Glomerular endothelial cell (primary cell): ENCODE measurements at places on chromosomes 5 and 9. TPM values are rescaled to one million over a fixed set of nuclear protein-coding genes. Genes with fewer than 3 reads are reported as not detected.

GRCh38 chr5:11191673-11192072 lies 430.6 kb upstream of the DAP start:
- no peak for DNase-seq

GRCh38 chr9:135267191-135267809 lies 179.8 kb downstream of the OLFM1 start:
- DNase-seq: no peak

- no peak for DNase-seq
Observed at GRCh38 chr5:74816875-74817274, 49.3 kb downstream of the FAM169A start.

GRCh38 chr9:131476777-131477345 lies 25.9 kb upstream of the POMT1 start:
- no peak for DNase-seq

DNA sequence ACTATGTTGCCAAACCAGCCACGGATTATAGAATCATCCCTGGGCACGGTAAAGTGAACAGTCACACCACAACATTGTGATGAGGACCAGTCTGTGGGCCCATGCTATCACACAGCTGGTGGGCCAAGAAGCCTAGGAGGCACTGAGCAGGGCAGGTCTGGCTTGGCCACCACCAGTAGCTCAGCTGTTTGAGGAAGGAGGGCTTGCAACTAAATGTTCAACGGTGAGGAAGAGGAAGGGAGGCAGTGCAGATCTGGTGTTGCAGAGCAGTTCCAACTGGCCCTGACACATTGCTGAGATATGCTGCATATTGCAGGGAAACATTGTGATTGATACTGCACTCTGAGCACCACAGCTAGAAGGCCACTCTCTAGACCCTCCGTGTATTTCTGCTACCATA lies 77.9 kb upstream of the ATG10 start:
- no peak for DNase-seq

GRCh38 chr9:89366711-89367110 lies 48.4 kb downstream of the SECISBP2 start:
- DNase-seq: no peak

DNA sequence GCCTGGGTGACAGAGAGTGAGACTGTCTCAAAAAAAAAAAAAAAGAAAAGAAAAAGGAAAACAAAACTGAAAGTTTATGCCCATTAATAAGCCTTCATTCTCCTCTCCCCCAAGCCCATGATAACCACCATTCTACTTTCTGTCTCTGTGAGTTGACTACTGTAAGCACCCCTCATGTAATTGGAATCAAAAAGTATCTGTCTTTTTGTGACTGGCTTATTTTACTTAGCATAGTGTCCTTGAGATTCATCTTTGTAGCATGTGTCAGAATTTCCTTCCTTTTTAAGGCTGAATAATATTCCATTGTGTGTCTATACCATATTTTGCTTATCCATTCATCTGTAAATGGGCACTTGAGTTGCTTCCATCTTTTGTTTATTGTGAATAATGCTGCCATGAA lies 14.0 kb upstream of the TMEM171 start:
- DNase-seq: no peak

DNA sequence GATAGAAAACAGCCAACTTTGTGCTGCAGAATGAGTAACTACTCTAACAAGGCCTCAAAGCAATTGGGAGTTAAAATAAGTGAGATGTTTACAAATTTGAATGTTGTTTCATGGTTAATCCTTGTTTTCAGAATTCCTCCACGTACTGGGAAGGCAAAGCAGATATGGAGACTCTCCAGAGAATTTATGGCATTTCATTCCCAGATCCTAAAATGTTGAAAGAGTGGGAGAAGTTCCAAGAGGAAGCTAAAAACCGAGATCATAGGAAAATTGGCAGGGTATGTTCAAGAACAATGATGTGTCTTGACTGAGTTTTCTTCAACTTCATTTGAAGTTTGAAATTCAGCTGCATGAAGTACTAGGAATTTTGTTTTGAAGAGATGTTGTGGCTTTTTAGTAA lies 16.4 kb downstream of the TARS1 start:
- no peak for DNase-seq

GRCh38 chr5:166772770-166773169 lies 1518.7 kb upstream of the WWC1 start:
- DNase-seq: no peak

DNA sequence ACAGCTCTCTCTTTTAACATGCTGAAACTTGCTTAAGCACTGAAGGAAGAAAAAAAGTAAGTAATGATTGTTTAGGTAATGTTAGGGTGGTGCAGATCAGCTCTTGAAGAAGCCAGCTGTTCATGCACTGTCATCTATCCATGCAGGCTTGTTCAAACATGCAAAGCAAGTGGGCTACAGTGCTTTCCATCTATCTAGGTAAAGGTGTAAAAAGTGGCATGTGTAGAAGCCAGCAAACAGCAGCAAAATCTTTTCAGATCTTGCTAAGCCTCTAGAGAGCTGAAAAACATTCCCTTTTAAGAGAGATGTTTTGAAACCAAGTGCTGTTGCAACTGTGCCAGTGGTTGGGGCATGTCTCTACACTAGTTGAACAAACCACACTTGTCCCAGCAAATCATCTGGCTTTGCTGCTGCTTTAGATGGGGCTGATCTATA lies 214.4 kb downstream of the EFNA5 start:
- DNase-seq: no peak

GRCh38 chr5:169629847-169630548 lies 7.1 kb upstream of the DOCK2 start:
- DNase-seq: no peak

- DNase-seq: no peak
Observed at GRCh38 chr9:30015073-30015472, 2369.4 kb upstream of the ACO1 start.

DNA sequence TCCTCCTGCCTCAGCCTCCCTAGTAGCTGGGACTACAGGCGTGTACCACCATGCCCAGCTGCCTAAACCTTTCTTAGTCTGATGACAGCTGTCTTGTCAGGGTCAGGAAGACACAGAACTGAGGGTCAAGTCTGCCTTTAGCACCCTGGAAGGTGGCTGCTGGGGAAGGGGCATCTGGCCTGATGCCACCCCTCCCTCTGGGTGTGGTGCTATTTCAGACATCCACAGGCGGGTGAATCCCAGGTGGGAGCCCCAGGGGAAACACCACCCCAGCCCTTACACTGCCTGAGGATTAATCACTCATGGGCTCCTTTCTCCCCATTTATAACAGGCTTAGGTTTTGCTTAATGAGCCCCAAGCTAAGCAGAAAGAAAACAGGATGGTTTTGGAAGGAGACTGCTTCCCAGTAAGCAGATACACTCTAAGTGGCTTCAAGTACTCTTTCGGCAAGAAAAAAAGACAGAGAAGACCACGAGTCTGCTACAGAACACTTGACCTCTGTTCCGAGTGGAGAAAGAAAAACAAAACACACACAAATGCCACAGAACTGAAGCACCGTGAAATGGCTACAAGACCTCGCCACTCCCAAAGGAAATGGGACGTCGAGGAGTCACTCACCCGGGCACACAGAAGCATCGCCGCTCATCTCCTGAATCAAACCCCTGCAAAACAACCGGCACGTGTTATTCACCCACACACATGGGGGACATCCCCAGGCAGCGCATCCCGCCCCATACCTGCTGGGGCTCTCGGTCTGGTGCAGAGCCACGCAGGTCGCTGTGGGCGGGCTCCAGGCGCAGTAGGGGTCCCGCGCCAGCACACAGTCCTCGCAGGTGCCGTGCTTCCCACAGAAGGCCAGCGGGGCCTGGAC lies 62.4 kb downstream of the SECISBP2 start:
- no peak for DNase-seq

- DNase-seq: no peak
Observed at GRCh38 chr9:130896233-130897014, at the start of gene QRFP. Gene QRFP (minus strand): TSS chr9:130896812. CDS start chr9:130893838, 2,974 bp downstream.

GRCh38 chr5:74660873-74661272 lies 20.3 kb upstream of the ENC1 start:
- no peak for DNase-seq

GRCh38 chr5:74653991-74654390 lies 13.5 kb upstream of the ENC1 start:
- no peak for DNase-seq

- no peak for DNase-seq
Observed at GRCh38 chr9:135798263-135798585, 96.2 kb downstream of the KCNT1 start.

DNA sequence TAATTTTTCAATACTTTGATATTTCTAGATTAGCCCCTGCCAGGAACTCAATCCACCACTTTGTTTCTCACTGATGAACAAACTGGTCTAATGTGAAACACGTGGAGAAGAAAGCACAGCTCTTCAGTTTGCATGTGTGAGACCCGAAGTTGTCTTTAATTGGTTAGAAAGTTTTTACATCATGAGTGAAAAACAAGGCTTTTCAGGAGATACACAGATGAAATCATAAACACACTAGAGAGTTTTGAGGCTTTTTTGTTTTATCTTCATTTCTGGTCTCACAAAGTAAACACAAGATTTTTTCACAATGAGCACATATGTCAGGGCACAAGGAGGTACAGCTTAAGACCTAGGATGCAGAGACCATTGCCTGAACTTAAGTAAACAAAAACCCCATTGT lies 84.5 kb upstream of the MOCS2 start:
- no peak for DNase-seq

- DNase-seq: no peak
Observed at GRCh38 chr9:134509281-134509680, 132.3 kb upstream of the COL5A1 start.

The IER5L gene
- 21.4 and 23.3 TPM in 2 replicates for total RNA-seq

The DAPK1 gene
- 63.0 and 63.8 TPM in 2 replicates for total RNA-seq

The TMEM252 gene
- not detected in 2 replicates for total RNA-seq

The PCDHA9 gene
- total RNA-seq: 0.06 and 0.19 TPM in 2 replicates

The SPOCK1 gene
- 11.8 and 24.4 TPM in 2 replicates for total RNA-seq
